ENCODE measurements at places on chromosomes 2 and 18.

DNA sequence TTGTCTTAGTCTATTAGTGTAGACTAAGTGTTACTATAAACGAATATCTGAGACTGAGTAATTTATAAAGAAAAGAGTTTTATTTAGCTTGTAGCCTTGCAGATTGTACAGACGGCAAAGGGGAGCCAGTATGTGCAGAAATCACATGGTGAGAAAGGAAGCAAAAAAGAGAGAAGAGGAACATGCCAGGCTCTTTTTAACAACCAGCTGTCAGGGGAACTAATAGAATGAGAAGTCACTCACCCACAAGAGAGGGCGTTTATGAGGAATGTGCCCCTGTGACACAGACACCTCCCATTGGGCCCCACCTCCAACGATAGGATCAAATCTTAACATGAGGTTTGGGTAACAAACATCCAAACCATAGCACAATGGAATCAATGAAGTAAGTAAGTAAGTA is 20.6 kb upstream of the ZNF804A start:
- DNase-seq, result no peak

DNA sequence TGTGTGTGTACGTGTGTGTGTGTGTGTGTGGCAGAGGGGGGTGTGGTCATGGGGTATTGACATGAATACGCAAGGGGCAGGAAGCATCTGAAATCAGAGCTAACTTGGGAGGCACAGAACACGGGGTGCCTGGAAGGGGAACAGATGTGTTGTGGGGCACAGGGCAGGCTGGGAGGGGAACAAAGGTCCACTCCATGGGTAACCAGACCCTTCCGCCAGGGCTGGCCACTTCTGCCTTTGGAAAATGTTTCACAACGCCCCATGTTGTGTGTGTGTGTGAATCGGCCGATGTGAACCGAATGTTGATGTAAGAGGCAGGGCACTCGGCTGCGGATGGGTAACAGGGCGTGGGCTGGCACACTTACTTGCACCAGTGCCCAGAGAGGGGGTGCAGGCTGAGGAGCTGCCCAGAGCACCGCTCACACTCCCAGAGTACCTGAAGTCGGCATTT is at the start of gene SLC11A1:
SLC11A1 (plus strand) TSS at position 358 of the 451 bp plus-strand sequence. CDS start 96 bp downstream, outside the sequence.
- DNase-seq, result no peak

- no peak for DNase-seq
Observed at GRCh38 chr18:46601141-46601805, 55.7 kb downstream of the LOXHD1 start.

- no peak for DNase-seq
Observed at GRCh38 chr2:227671170-227671905, 4.7 kb downstream of the SCYGR5 start.

DNA sequence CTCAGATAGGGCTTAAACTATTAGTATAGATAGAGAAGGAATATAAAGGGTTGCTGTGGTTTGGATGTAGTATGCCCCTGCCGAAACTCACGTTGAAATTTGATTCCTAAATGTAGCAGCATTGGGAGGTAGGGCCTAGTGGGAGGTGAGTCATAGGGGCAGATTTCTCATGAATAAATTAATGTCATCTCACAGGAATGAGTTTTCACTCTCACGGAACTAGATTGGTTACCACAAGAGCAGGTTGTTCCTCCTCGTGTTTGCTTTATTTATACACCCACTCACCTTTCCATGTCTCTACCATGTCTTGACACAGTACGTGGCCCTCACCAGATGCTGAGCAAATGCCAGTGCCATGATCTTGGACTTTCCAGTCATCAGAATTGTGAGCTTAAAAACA is 218.2 kb downstream of the RBM43 start:
- no peak for DNase-seq
